Smooth muscle cell of the brain vasculature (primary cell): ENCODE measurements at places on chromosomes 6 and 20.

GRCh38 chr6:51992876-51993275, 94.5 kb downstream of the PKHD1 start:
- no peak for DNase-seq

DNA sequence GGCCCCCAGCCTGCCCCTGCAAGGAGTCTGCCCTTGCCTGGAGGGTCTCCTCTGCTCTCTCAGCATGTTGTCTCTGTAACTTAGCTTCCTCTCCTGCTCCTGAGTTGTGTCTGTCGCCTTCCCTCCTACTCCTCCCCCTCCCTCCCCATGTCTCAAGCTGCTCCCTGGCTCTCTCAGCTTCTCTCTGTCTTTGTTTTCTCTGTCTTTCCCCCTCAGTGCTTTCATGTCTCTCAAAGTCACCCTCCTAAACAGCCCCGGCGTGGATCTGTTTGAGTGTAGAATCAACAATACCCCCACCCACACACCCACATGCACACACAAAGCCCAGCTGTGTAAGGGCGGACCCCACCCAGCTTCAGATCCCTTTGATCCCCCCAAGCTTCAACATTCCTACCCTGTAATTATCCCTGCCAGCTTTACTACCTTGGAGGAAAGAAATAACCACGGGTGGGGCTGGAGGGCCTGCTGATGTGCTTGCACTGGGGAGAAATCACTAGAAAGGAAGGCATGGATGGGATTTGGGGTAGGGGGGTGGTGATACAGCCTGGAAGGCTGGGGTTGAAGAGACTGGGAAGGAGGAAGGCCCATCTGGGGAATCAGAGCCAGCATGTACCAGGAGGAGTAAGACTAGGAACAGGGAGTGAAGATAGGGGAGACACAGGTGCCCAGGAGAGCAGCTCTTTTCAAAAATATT, 1.0 kb upstream of the LY6G6D start:
- DNase-seq = no peak

DNA sequence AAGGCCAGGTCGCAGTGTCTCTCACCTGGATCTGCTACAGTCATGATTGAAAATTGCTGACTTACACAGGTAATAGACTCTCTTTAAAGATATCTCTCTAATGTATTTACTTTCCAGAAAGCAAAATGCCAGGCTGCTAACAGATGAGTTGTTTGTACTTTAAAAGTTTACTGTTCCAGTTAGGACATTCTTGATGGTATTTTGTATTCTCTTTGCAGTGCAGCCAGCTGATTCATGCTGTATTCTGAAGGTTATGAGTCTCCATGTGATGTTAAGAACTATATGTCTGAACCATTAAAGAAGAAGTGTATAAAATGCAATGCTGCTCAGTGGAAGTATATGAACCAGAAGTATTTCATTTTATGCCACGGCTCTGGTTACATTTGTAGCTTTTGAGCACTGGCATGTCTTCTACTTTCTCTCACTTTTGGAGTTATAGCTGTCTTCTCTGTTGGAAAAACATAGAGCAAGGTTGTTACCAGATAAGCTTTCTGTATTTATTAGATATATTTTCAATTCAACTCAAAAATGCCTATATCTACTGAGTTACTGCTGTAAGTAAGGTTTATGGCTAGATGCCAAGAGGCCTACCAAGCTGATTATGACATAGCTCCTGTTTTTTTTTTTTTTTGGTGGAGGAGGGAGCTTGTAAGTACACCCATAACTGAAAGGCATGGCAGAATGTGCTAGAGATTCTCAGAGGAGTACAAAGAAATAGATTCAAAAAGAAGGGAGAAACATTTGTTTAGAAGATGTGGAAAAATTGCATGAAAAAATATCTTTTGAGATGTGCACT, 130.5 kb upstream of the MAN1A1 start:
- no peak for DNase-seq

- DNase-seq = no peak
These were observed 18.1 kb downstream of the PRKN start for GRCh38 chr6:162709431-162709830.

DNA sequence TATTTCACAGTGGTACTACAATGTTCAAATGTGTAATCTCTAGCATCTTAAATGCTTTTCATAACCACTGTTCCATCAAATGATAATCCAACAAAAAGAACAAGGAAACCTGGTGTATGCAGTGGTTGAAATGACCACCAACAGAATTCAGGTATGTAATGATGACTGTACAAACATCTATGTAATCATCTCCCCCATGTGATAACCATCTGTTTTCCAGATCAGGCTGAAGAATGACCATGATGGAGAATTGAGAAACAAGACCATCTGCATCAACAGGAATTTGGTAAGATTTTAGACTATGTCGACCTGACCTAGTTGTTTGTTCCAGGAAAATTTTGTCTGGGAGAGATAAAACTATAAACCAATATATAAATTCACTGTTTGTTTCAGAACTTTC, 81.3 kb upstream of the ASCC3 start:
- no peak for DNase-seq

GRCh38 chr6:27889628-27890444, 22.4 kb downstream of the OR2B2 start:
- DNase-seq = no peak

DNA sequence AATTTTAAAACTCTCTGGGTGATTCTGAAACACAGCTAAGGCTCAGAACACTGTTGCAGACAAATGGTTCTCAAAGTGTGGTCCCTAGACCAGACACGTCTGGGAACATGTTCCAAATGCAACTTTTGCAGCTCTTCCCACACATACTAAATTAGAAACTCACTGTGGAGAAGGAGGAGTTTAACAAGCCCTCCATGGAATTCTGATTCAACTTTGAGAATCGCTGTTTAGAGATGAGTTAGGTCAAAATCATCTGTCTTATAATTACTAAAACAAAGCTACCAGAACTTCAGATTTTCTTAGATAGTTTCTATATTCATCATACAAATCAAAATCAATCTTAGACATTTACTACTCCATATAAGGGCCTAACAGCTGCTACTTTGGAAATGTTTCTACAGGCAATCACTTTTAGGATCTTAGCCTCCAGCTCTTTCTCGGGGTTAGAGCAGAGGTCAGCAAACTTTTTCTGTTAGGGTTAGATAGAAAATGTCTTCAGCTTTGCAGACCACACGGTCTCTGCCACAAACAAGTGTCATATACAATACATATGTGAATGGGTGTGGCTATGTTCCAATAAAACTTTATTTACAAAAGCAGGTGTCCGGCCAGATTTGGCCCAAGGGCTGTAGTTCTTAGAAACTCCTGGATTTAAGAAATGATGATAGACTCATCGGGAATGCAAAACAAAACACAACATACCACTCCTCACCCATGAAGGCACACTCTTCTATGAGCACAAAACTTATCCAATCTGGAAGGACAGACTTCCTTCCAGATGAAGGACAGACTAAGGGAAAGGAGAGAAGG, 50.0 kb upstream of the ARHGAP18 start:
- DNase-seq = no peak

DNA sequence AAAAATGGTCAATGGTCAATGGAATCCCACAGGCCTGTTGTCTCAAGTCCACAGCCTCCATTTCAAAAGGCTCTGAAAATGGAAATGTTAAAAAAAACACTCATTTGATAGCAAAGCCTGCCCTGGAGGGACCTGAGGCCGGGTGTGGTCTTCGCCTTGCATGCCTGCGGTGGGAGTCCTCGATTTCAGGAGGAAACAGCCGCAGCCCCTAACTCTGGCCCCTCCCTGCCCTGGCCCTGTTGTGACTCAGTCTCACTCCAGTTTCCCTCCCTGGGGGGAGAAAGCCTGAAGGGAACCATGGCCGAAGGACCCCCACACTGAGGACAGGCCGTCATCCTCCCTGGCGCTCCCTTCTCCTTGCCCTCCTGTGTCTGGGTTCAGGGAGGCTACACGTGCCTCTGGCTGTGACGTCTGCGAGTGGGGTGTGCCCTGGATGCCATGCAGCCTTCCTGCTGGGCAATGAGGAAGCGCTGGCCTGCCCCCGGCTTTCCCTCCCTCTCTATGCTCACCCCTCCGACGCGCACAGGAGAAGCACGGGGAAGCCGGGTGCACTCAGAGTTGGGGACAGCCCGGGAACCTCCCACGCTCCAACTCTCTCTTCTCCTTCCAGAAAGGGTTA, 9.2 kb downstream of the BHLHE23 start:
- no peak for DNase-seq

GRCh38 chr6:128739112-128739511, 143.8 kb upstream of the LAMA2 start:
- DNase-seq = no peak

- DNase-seq = peak; percentile 92
These were observed 22.4 kb downstream of the ZMYND8 start for GRCh38 chr20:47334022-47334551.

- no peak for DNase-seq
These were observed 6.3 kb downstream of the EBF4 start for GRCh38 chr20:2698912-2699311.

DNA sequence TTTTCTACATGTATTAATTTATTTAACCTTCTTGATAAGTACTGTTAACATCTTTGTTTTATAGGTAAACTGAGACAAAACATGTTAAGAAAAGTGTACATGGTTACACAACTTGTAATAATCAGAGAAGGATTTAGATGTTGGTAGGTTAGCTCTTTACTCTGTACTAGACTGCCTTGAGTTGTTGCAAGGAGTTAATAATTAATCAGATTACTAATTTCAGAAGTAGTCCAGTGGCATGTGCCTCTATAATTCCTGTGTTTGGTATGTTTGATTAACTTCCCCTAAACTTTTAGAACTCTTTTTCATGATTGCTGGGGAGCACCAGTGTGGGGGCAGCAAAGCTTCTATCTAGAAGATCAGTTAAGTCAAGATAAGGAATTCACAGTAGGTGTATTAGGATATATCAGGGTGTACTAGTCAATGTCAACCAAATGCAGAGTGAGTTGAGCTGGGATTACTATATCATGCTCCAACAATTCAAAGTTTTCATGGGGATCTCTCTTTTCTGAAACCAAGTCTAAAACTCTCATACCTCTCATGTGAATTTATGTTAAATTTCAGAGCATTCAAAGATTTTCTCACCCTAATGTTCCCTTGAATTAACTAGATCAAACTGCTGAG, 129.7 kb upstream of the AHI1 start:
- no peak for DNase-seq

DNA sequence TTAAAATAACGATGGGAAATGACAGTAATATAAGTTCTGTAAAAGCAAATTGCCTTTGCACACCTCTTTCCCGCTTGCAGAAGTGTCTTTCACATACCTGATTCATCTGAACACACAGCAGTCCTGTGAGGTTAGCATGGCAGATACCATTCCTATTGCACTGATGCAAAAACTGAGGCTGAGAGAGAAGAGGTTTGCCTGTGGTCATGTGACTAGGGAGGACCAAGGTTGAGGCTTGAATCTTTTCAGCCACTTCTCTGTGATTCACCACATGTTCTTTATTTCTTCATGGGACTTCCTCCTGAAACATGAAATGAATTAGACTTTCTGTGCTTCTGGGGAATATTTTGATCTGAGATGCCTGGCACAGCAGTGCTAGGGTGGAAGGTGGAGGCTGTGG, 92.9 kb downstream of the VEGFA start:
- DNase-seq = no peak

- DNase-seq = no peak
These were observed 39.9 kb upstream of the TBC1D7 start for GRCh38 chr6:13368079-13368730.

- DNase-seq = no peak
These were observed 93.4 kb downstream of the DACT2 start for GRCh38 chr6:168226061-168226752.

GRCh38 chr20:35615667-35616464, at the start of gene SPAG4:
Gene SPAG4 (plus strand): TSS chr20:35615829. CDS start chr20:35616004, 175 bp downstream.
- DNase-seq = no peak

- no peak for DNase-seq
These were observed 91.0 kb downstream of the SCP2D1 start for GRCh38 chr20:18904624-18905023.

GRCh38 chr6:87706187-87706966, 4.3 kb upstream of the AKIRIN2 start:
- DNase-seq = no peak

DNA sequence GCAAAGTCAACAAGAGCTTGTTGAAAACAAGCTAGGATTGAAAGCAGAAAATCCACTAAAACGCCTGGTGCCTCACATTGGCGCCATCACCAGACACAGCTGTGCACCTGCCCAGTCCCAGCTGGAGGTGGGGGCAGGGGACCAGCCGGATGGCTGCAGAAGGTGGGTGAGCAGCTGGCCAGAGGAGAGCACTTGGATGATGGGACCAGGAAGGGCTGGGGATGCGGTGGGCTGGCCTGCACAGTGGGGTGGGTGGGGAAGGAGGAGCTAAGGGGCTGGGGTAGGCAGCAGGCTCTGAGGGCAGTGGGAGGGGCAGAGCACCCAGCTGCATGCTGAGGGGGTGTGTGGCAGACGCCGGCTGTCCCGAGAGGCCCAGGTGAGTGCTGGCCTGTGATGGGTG, 7.1 kb downstream of the CABLES2 start:
- no peak for DNase-seq

GRCh38 chr6:166618251-166618650, 8.8 kb downstream of the RPS6KA2 start:
- DNase-seq = no peak

- DNase-seq = no peak
These were observed 1.6 kb downstream of the VGLL2 start for GRCh38 chr6:117267054-117267347.

DNA sequence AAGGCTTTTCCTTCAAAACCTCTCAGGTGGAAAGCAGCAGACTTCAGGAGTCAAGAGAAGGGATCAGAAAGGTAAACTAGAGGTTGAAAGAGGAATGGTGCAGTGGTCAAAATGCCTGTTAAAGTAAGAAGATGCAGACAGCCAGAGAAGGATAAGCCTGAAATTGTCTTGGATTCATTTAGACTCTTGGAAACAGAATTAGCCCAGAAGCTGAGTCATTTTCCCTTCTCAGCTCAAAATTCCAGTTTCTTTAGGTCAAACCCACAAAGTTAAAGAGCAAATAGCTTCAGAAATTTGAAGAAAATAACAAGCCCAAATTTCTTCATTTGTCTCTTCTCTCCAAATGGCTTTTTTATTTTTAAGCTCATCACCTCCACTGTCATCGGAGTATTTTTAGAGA, 73.9 kb downstream of the DHX35 start:
- DNase-seq = no peak

GRCh38 chr20:53495398-53496092, 98.1 kb downstream of the ZNF217 start:
- DNase-seq = no peak

DNA sequence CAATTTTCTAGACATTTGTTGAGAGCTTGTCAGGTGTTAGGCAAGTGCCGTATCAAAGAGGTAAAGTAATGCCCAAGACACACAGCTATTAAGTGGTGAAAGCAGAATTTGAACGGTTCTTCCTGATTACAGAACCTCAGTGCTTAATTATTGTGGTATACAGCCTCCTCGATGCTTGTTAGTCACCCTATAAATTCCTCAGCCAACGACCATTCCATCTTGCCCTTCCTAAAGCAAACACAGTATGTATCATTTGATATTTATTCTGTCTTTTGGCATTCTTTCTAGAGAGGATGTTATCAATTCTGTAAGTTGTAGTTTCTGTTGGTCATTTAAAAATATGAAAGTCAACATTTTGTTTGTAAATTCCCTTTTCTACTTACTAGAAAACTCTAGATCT, 297.8 kb upstream of the BMP2 start:
- DNase-seq = no peak

GRCh38 chr6:24680582-24680981, 13.7 kb downstream of the ACOT13 start:
- no peak for DNase-seq
